ENCODE measurements at places on chromosomes 3 and 15. TPM values are rescaled to one million over a fixed set of nuclear protein-coding genes. Genes with fewer than 3 reads are reported as not detected.
A peak's percentile ranks its signal among the peaks of the same experiment; 100 is the strongest.

The DAZL gene
- not detected for total RNA-seq

The CMTM8 gene
- 3.1 TPM for total RNA-seq

The CFAP100 gene
- not detected for total RNA-seq

The ZNF502 gene
- 0.41 TPM for total RNA-seq

- no peak for DNase-seq
These were observed 207.9 kb upstream of the RGMA start for GRCh38 chr15:93296759-93297500.

DNA sequence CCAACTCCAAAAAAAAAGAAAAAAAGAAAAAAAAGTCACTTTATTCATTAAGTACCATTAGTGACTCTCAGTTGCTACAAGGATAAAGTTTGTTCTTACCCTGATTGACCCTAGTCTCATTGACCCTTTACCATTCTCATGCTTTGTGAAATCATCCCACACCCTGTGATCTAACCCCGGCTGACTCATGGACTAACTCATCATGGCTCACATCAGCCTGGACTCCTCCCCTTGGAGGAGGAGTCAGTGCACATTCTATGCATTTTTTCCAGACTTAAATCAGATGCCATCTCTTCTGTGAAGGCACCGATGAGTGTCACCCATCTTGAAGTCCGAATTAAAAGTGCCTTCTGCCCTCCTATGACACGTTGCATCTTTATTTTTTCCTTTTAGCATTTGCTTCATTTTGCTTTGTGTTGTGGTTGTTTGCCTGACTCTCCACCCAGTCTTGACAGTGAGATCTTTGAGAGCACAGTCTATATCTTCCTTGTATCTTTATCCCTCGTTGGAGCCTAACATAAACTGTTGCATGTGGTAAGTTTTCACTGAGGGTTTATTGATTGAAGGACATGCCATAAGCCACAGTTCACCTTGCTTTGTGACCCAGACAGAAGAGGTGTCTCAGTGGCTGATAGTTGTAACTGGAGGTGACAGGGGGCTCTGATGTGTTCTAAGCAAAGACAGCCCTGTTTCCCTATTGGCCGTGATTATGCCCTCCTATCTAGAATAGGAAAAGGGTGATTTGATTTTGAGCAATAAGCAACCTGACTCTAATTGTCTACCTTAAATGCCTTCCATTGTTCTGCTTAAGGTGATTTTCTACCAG, 72.1 kb downstream of the IL1RAP start:
- DNase-seq, result no peak

GRCh38 chr3:12598890-12599289, 42.0 kb downstream of the MKRN2 start:
- DNase-seq, result no peak

GRCh38 chr15:101105059-101105891, 146.6 kb downstream of the CHSY1 start:
- no peak for DNase-seq

GRCh38 chr3:85681906-85682305, 723.1 kb downstream of the CADM2 start:
- DNase-seq, result no peak

DNA sequence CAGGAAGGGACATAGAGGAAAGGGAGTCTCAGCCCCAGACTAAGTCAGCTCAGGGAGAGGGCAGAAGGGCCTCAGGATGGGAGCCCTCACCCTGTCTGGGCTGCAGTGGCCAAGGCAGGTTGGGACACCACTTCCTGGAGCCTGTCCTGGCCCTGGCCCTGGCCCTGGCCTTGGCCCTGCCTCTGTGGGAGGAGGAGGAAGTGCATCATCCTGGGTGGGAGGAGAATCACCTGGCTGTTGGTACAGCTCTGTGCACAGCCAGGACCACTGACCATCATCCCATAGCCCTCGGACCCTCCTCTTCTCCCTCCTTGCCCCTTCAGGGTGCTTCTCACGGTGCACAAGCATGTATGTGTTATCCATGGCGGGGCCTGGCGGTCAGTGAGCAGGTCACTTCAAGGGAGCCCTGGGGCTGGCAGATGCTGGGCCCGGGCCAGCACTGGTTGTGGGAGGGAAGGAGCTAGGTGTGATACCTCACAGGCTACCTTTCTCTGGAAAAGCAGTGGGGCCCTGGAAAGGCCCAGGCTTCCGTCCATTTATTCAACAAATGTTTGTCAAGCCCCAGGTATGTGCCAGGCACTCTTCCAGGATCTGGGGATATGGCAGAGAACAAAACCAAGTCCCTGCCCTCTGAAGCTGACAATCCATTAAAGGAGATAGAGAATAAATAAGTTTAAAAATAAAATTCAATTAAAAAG, 8.2 kb upstream of the APEH start:
- DNase-seq, result peak; percentile 9

GRCh38 chr3:119099785-119100184, 46.2 kb upstream of the TEX55 start:
- no peak for DNase-seq

DNA sequence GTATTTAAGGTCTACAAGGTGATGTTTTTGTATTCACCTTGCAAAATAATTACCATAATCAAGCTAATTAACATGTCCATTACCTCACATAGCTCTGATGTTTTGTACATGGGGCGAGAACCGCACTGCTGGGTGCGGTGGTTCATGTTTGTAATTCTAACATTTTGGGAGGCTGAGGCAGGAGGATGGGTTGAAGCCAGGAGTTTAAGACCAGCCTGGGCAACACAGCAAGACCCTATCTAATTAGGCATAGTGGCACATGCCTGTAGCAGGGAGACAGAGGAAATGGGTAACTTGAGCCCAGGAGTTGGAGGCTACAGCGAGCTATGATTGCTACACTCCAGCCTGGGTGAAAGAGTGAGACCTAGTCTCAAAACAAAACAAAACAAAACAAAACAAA, 248.2 kb upstream of the NSMCE3 start:
- no peak for DNase-seq

GRCh38 chr3:54193093-54193492, 70.7 kb downstream of the CACNA2D3 start:
- no peak for DNase-seq

DNA sequence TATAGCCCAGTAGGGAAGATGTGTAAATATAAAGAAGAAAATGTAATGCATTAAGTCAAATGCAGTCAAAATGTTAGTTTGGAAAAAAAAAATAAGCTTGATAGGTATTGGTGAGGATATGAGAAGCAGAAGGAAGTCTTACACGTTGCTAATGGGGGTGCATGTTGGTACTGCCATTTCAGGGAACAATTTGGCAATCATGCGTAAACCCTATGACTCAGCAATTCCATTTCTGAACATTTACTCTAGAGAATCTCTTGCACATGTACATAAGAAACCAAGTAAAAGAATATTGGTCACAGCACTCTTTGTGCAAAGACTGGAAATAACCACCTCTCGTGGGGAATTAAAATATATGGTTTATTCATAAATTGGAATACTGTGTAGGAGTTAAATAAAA, 35.5 kb upstream of the TIMP4 start:
- DNase-seq, result peak; percentile 48

DNA sequence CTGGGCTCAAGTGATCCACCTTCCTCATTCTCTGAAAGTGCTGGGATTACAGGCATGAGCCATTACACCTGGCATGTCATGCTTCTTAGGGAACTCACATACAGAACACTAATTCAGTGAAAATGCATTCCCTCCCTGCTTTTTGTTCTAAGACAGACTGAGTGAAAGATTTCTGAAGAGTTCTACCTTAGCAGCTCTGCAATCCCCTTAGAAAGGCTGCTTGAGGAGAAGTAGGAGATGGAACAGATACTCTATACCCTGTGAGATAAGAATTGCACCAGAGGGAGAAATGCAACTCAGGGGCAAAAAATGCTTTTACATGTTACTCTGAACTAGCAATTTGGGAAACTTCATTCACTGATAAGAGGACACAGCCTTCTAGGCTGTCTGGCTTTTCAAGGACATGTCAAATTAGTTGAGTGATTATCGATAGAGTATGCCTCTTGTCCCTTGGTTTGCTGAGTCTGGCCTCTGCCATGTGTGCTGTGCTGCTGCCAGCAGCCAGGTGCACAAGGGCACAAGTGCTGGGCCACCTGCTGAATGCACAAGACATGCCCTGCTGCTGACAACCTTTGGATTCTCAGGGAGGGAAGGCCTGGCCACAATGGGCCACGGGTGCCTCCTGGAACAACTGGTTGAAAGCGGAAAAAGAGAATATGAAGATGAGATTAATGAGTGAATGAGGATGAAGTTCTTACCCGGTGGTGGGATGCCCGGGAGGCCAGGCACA, 17.8 kb downstream of the UQCC5 start:
- DNase-seq, result peak; percentile 56
